Ovary (tissue), 10 donors: ENCODE measurements at places on chromosomes 1 and 21. TPM values are rescaled to one million over a fixed set of nuclear protein-coding genes. Genes with fewer than 3 reads are reported as not detected.

The LCE2C gene
- polyA plus RNA-seq: not detected

The PAPPA2 gene
- 0.01 TPM for polyA plus RNA-seq

The HSD3B2 gene
- 1.4 TPM for polyA plus RNA-seq

The ARL8A gene
- 65.8 TPM for polyA plus RNA-seq

The FNDC5 gene
- 15.6 TPM for polyA plus RNA-seq

The SLC45A3 gene
- polyA plus RNA-seq: 3.5 TPM

The LIN9 gene
- polyA plus RNA-seq: 4.3 TPM

The RHOU gene
- 37.8 TPM for polyA plus RNA-seq

The MROH7 gene
- polyA plus RNA-seq: 3.1 TPM

The CLCC1 gene
- 14.4 TPM for polyA plus RNA-seq

The BACE2 gene
- polyA plus RNA-seq: 75.6 TPM

The MYBPH gene
- polyA plus RNA-seq: 0.04 TPM

The CASQ2 gene
- polyA plus RNA-seq: 5.0 TPM

The FCRL5 gene
- polyA plus RNA-seq: 0.16 TPM

The PCAT6 gene
- polyA plus RNA-seq: 2.8 TPM

The KRTAP13-2 gene
- not detected for polyA plus RNA-seq

The AK4 gene
- 15.4 TPM for polyA plus RNA-seq

The FTCD gene
- polyA plus RNA-seq: 3.5 TPM

The AMIGO1 gene
- 6.3 TPM for polyA plus RNA-seq

The SLC2A5 gene
- polyA plus RNA-seq: 0.64 TPM

The KCNK1 gene
- 3.1 TPM for polyA plus RNA-seq

The FMO2 gene
- 12.8 TPM for polyA plus RNA-seq

The FCRL6 gene
- 2.3 TPM for polyA plus RNA-seq

The LRIF1 gene
- 14.5 TPM for polyA plus RNA-seq

The SYPL2 gene
- 0.81 TPM for polyA plus RNA-seq

The SLC22A15 gene
- 1.2 TPM for polyA plus RNA-seq

The RHBDL2 gene
- 0.32 TPM for polyA plus RNA-seq

The CELA3A gene
- not detected for polyA plus RNA-seq

The SDHC gene
- polyA plus RNA-seq: 115 TPM

The CELA3B gene
- polyA plus RNA-seq: not detected

The FAM163A gene
- 0.16 TPM for polyA plus RNA-seq
